ENCODE measurements at places on chromosomes 1 and 21.
A peak's percentile ranks its signal among the peaks of the same experiment; 100 is the strongest.

DNA sequence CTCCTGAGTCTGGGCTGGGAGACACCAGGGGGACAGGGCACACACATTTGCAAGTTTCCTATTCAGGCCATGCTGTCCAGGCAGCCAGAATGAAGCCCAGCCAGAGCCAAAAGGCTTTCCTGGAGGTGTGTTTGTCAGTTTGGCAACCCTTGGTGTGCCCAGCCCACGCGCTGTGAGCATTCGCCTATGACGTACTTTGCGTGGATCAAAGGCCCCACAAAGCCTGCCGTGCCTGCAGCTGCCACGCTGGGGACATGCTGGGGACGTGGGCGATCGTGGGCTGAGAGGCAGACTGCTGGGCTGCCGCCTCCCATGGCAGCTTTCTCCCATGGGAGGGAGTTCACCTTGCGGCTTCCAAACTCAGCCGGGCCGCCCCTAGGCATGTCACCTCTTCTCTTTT is 57.5 kb downstream of the CD247 start:
- no peak for DNase-seq

DNA sequence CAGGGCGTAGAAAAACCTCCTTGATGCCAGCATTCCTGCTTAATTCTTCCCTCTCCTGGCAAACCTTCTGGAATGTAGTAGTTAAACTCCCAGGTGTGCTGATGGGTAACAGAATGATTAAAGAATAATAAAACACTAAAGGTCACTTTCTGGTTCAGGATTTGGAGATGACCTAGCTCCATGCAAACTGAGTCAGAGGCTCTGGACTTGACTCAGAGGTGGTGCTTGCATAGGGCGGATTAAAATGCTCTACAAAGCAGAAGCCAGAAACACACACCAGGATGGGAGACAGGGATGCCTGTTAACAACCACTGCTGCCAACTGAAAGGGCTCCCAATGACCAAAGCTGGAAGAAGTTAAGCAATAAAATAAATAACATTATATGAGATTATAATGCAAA is 41.5 kb downstream of the KRTAP19-8 start:
- DNase-seq, result peak; percentile 11

DNA sequence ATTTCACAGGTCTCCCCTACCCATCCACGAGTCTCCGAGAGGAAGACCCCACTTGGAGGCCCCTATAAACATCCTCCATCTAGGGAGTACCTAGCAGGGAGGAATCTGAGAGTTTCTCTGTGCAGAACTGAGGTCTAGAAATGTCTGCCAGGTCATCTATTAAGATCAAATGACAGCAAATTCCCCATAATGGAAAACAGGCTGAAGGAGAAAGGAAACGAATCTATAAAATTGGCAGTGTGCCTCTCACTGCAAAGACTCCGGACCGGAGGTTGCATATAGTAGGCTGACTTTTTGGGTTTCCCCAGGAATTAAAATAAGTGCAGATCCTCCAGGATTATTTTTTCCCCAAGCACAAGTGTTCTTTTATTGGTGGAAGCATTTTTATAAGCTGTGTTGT is 57.7 kb downstream of the NMNAT2 start:
- no peak for DNase-seq

GRCh38 chr21:15249285-15249993 is 184.6 kb upstream of the NRIP1 start:
- no peak for DNase-seq

- DNase-seq, result peak; percentile 77
Measured at GRCh38 chr1:76510672-76511557, 356.4 kb upstream of the ST6GALNAC5 start.

GRCh38 chr1:221241592-221241991 is 362.3 kb downstream of the HLX start:
- no peak for DNase-seq
